Endodermal cell (in vitro differentiated cells): ENCODE measurements at places on chromosomes 13 and 19.

DNA sequence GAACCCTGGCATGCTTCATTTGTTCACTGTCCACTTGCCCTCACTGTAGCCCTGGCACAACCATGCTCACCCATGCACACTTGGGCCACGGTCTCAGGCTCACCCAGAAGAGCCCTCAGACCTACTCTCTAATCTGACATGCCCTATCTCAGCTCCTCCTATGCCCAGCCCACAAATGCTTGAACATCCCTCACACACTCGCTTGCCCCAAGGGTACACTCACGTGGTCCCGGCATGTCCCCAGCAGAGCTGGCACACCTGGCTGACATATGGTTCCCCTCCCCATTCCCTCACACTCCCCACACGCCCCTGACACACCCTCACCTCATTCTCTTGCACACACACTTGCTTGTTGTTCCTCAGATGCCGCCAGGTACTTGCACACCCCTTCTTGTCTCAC lies 55.7 kb downstream of the MAP4K1 start:
- no peaks in the 10 kb centered on the region for H3K36me3 ChIP-seq
- peaks cover 17% of the 10 kb centered on the region for H3K27me3 ChIP-seq
- DNase-seq, result no peak
- no peaks in the 10 kb centered on the region for H3K4me1 ChIP-seq
- no peak overlapping the region for H3K4me3 ChIP-seq

- H3K27ac ChIP-seq, result no peak overlapping the region
- no peaks in the 10 kb centered on the region for H3K4me1 ChIP-seq
- DNase-seq, result no peak
- H3K4me3 ChIP-seq, result no peak overlapping the region
- H3K36me3 ChIP-seq, result no peaks in the 10 kb centered on the region
Measured at GRCh38 chr13:108274718-108275117, 5.2 kb downstream of the TNFSF13B start.

- H3K27me3 ChIP-seq, result no peaks in the 10 kb centered on the region
- peaks cover 90% of the 10 kb centered on the region for H3K36me3 ChIP-seq
- no peaks in the 10 kb centered on the region for H3K4me1 ChIP-seq
- peak; percentile 43 for DNase-seq
- no peak overlapping the region for H3K27ac ChIP-seq
- no peak overlapping the region for H3K4me3 ChIP-seq
Measured at GRCh38 chr13:110156301-110157049, 150.5 kb downstream of the COL4A1 start.

GRCh38 chr19:19820774-19821320 lies 703 bp downstream of the ZNF506 start:
- H3K27ac ChIP-seq, result no peak overlapping the region
- H3K4me1 ChIP-seq, result no peaks in the 10 kb centered on the region
- H3K36me3 ChIP-seq, result peaks cover 20% of the 10 kb centered on the region
- peak; percentile 40 for DNase-seq

DNA sequence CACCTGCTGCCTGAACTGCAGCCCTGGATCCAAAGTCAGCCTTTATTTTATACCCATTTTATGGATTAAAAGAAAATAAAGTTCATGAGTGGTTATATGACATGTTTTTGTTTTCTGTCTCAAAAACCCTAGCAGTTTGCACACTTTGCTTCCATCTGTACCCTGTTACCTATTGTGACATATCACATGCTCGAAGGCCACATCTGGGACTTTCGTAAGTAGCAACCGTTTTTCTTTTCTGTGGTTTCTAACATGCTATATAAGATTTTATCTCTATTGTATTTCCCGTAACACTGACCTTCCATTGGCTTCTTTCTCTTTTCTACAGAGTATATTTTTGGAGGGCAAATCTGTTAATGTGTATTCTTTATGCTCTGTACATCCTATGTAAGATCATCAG lies 1007.2 kb downstream of the PCDH9 start:
- H3K4me1 ChIP-seq, result peaks cover 7% of the 10 kb centered on the region
- H3K27me3 ChIP-seq, result peaks cover 53% of the 10 kb centered on the region
- H3K4me3 ChIP-seq, result no peak overlapping the region
- H3K27ac ChIP-seq, result no peak overlapping the region
- no peaks in the 10 kb centered on the region for H3K36me3 ChIP-seq
- no peak for DNase-seq
